ENCODE measurements at places on chromosomes 5 and 9. TPM values are rescaled to one million over a fixed set of nuclear protein-coding genes. Genes with fewer than 3 reads are reported as not detected.

ENG gene
- total RNA-seq, result 339 TPM

LRRC8A gene
- total RNA-seq, result 100 TPM

AKNA gene
- total RNA-seq, result 56.0 TPM

CNTFR gene
- 4.2 TPM for total RNA-seq

CDKN2A gene
- 3.8 TPM for total RNA-seq

OBP2B gene
- not detected for total RNA-seq

FBP2 gene
- total RNA-seq, result not detected

CBY3 gene
- total RNA-seq, result not detected

SLCO6A1 gene
- total RNA-seq, result not detected

CYLC2 gene
- total RNA-seq, result not detected

SOWAHA gene
- 0.18 TPM for total RNA-seq

IFNA17 gene
- total RNA-seq, result not detected

MARCOL gene
- not detected for total RNA-seq

CA9 gene
- 4.3 TPM for total RNA-seq

TLX3 gene
- total RNA-seq, result not detected

MARCHF11 gene
- total RNA-seq, result not detected

MYORG gene
- 9.6 TPM for total RNA-seq

Measured in aorta (tissue), 5 donors.